ENCODE measurements at places on chromosomes 12 and 14.

- DNase-seq: no peak
These were observed 295.0 kb downstream of the RMST start for GRCh38 chr12:97757481-97758193.

- no peak for DNase-seq
These were observed 149.4 kb downstream of the METTL25 start for GRCh38 chr12:82507686-82508085.

- no peak for DNase-seq
These were observed 13.7 kb downstream of the PGF start for GRCh38 chr14:74941676-74942097.

GRCh38 chr12:132249689-132250478 is 79.5 kb downstream of the GALNT9 start:
- no peak for DNase-seq

DNA sequence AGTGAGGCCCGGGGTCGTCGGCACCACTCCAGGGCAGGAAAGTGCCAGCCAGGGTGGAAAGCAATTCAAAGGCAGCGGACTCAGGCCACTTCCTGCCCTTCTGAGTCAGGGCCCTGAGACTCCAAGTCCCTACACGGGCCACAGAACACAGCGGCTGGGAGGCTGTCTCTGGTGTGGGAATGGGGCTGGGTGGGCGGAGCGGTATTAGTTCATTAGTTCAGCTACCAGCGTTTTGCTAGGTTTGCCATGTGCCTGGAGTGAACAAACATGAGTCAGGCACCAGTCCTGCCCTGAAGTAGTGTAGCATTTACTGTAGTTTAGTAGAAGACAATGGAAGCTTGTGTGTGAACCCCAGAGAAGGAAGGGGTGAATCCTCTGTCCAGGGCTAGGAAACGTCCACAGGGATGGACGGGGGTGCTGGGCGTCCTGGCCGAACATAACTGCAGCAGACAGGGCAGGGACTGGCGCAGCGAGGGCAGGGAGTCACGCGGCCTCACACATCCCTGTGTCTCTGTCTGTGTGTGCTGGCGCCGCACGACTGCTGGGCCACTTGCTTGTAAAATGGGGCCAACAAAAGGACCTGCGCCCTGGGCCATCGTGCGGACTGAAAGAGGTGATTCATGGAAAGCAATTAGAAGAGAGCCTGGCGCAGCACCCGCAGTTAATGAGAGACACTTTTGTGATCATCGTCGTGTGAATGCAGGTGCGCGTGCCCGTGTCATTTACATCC is 186.4 kb upstream of the PRMT8 start:
- no peak for DNase-seq

GRCh38 chr14:26180221-26180620 is 417.6 kb downstream of the NOVA1 start:
- no peak for DNase-seq

- DNase-seq: no peak
These were observed 685 bp upstream of the MYL6B start for GRCh38 chr12:56151672-56152131.

DNA sequence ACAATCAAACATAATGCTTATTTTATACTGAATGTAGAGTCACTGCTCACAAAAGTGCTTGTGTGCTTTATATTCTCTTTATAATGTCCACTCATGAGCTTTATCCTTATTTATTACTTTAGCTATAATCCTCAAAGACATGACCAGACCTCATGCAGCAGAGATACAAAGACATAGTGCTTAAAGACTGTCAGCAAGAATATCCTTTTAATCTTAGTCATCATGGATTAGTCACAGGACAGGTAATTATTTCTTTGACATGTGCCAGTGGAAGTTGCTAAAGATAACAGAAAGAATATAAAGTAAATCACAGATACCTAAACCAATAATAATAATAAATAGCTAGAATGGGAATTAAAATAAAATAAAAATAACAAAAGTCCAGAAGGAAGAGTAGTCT is 707.5 kb downstream of the BCL11B start:
- DNase-seq: no peak

DNA sequence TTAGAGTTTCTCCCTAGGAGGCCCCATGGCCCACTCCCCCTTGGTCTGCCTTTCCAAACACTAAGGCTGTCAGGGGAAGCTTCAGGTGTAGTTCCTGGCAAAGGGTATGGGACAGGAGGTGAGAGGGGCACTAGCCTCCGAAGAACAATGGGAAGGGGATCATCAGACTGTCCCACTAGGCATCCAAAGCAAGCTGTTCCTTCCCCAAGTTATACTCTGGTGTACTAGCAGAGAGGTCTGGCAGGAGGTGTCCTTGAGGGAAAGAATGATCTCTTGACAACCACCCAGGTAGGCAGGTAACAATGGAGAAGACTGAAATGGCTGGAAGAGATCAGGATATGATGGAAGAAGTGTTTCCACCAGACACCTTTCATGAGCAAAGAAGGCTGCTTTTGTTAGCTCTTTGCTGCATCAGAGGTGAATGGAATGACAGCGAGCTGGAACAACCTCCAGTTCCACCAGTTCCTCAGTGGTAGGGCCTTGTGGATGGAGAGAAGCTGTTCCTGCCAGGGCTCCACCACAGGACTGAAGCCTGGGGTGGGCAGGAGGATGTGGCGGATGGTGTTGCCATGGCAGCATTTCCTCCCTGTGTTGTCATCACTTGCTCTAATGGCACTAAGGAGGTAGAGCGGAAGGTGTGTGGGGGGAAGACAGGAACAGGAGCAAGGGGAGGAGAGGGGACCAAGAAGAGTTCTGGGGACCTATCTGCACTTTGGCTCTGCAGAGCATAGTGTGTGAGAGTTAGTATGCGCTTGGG is 2.3 kb upstream of the AGAP2 start:
- DNase-seq: no peak

DNA sequence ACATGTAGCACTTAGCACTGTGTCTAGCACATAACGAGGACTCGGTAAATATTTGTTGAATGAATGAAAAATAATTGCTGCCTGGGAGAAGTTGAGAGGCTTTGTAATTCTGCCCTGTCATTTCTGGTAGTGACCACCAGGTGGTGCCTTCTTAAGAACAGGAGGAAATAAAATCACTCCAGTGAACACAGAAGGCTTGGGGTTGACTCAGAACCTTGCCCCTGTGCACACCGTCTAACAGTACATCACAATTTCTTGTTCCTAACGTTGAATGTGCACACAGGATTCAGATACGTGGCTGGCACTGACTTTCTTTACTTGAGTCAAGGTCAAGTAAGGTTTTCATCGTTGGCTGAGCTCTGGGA is 91.8 kb downstream of the RGS6 start:
- DNase-seq: no peak

DNA sequence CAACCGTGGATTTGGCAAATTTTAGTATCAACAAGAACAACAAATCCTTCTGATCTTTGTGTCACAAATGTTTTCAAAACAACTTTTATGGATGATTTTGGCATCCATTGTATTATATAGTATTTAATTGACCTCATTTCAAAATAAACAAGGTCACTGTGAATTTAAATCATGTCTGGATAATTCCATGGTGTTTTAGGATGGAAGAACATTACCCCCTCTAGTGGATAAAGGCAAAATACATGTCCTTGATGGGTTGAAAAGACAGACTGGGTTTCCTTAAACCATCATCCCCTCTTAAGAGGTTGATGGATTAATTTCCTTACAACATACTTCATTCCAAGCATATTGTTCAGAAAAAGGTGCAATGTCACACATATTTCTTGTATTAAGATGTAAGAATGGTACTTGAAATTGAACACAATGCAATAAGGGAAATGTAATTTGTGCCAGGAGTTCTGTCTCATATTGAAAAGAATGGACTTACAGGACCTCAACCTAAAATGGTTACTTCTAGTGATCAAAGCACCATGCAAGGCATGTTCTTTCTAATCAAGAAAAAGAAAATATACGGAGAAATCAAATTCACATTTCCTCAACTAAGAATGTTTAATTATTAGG is 352.0 kb downstream of the BCAT1 start:
- DNase-seq: no peak

DNA sequence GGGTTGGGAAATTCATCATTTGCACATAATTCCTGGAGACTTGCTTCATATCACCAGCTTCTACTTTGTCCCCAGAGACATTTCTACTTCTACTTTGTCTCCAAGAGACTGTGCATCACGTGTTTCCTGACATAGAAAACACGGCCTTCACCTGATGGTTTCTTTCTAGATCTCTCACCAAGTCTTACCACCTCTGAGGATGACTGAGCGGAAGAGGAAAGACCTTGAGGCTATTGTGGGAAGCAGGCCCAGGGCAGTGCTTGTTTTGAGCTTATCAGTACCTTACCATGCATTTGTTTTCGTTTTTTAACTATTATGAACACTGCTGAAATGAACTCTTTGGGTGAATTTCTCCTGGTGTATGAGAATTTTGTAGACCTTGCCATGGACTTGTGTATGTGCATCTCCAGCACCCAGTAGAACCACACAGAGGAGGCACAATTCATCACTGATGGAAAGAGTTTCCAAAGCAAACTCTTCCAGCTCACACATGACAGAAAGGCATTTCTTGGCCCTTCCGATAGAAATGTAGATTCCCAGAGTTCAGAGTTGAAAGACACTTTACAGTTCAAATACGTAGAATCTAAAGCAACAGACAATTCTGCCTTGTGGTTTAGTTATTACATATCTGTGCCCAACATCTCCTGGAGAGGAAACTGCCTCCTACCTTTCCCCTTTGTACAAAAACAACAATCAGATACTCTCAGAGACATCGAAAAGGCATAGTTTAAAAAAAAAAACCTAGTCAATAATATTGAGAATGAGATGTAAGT is 434.7 kb downstream of the FUT8 start:
- DNase-seq: no peak

GRCh38 chr12:56234746-56235436 is 5.0 kb downstream of the SLC39A5 start:
- DNase-seq: no peak

DNA sequence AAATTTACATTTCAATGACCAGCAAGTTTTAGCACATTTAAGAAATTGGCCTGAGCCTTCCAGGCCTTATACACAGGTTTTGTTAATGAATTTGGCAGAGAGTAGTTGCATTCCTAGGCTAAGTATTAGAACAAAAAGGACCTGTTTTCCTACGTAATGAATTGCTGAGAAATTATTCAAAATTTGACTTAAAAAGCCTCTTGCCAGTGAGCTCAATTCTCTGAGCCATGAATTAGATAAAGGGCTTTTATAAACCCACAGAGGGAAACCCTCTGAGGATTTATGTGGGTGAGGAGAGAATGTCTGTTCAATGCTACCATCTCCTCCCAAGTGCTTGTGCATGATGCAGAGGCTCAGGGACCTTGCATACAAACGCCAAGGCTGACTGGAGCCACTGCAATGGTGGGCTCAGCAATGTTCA is 94.5 kb upstream of the PELI2 start:
- no peak for DNase-seq

DNA sequence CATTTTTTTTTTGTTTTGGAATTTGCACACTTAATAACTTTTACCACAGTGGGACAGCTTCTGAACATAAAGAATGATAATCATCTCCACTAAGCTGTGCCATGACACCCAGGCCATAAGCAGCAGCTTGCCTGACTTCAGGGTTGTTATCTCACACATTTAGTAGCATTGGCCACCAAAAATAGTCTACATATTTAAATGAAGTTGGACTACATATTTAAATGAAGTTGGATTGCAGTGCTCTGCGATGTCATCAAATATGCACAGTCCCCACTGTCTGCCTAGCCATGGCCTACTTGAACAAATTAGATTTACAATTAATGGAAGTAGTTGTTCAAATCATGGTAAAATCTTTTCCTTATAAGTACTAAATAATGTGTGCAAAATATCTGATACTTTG is 101.0 kb downstream of the KLRB1 start:
- no peak for DNase-seq

DNA sequence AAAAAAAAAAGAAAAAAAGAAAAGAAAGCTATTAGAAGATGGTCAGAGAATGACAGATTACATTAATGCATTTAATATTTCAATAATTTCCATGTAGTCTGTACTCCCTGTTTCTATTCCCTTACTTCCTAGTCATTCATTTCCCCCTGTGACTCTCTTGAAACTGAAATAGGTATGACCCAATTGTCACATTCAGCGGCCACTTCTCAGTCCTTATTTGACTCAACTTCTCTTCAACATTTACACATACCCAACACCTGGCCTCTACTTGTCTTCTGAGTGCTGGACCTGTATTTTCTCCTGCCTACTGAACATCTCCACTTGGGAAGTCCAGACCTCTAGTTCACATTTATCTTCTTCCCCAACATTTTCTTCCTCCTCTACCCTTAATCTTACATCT is 7.2 kb downstream of the EEA1 start:
- no peak for DNase-seq

- no peak for DNase-seq
These were observed 231.1 kb downstream of the SLC2A13 start for GRCh38 chr12:39874785-39875184.

- DNase-seq: peak; percentile 38
These were observed 426.5 kb upstream of the OR4E1 start for GRCh38 chr14:22099942-22100763.

- no peak for DNase-seq
These were observed 166.7 kb upstream of the LHX5 start for GRCh38 chr12:113638460-113638775.

DNA sequence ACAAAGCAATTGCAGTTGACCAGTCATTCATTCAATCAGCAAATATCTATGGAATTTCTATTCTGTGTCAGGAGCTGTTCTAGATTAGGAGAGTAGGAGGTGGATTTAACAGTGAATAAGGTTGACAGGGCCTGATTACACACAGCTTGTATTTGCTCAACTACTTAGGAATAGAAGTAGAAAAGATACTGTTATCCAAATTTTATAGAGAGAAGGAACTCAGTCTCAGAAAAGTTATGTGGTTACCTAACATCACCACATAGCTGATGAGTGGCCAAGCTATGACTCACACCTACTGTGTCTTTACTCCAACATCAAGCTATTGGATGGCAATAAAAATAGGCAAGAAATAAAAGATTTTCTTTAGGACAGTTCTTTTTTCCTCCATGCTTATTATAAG is 374.8 kb downstream of the RMST start:
- DNase-seq: no peak

DNA sequence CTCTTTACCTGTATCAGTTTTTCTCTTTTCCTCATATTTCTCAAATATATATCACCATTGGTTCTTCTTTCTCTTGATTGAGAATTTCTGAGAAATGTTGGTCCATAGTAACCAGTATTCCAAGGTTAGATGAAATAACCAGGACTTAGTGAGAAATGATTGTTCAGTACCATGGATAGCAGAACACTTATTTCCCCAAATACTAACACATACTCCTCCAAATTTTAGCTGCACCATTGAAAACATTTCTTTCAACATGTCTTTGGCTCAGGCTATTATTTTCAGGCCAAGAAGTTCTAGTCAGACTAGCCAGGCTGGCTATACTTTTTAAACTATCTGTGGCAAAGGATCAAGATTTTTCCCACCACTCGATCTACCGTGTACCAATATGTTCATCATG is 113.3 kb downstream of the PTPRO start:
- no peak for DNase-seq

GRCh38 chr14:36086629-36087395 is 89.7 kb downstream of the PTCSC3 start:
- DNase-seq: no peak

- DNase-seq: no peak
These were observed 105.0 kb downstream of the DAD1 start for GRCh38 chr14:22483863-22484593.

Data from progenitor cell of endocrine pancreas (in vitro differentiated cells).